Kidney glomerular epithelial cell (primary cell): ENCODE measurements at places on chromosomes 4 and X.

DNA sequence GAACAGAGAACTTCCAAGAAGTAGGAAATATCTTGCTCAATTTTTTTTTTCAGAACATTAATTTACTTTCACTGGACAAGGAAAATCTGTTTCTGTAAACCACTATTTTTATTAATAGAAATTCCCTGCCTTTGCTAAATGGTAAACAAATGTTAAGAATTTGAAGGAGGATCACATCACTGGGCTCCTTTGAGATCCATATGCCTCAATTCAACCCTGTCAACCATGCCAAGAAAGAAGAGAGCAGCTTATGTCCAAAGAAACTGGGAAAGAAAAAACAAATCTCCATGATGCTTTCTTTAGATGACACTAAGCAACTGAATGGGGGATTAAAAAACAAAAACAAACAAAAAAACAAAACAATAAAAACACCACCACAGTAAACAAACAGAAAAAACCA, 47.7 kb downstream of the LNX1 start:
- DNase-seq: no peak

GRCh38 chr4:90025248-90025647, 101.9 kb upstream of the CCSER1 start:
- DNase-seq: peak; percentile 24

- peak; percentile 9 for DNase-seq
Observed at GRCh38 chr4:93658443-93658842, 170.1 kb upstream of the ATOH1 start.

DNA sequence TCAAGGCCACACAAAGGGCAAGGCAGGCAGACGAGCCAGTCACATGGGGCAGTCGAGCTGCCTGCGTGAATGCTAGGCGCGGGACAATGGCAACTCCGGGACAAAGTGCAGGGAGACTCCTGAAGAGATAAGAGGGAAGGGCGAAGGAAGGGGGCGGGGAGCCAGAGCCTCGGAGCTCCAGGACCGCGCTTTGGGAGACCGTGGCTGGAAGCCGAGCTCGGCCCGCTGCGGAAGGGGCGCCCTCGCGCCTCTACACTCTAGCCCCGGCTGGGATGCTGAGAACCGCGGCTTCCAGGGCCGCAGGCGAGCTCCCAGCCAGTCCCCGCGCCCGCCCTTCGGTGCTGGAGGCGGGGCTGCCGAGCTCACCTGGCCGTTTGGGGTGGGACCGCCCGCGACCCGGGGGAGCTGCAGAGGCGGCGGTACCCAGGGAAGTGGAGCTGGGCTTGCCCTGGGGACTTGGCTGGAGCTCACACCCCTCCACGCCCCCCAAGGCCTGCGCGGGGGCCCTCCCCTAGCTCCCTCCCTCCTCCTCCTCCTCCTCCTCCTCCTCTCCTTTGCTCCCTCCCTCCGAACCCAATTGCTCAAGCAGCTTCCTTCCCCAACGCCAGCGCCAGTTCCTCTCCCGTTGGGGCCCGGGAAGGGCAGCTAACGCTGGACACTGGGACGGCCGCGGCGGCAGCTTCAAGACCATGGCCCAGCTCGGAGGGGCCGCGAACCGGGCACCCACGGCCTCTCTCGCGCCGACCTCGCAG, at the start of gene SOWAHD:
Gene SOWAHD, plus strand, starts transcription at position 610 of the 752 bp plus-strand sequence. Its CDS starts 80 bp downstream, at position 690.
- DNase-seq: no peak

GRCh38 chr4:15907430-15907829, 31.1 kb downstream of the FGFBP1 start:
- no peak for DNase-seq

DNA sequence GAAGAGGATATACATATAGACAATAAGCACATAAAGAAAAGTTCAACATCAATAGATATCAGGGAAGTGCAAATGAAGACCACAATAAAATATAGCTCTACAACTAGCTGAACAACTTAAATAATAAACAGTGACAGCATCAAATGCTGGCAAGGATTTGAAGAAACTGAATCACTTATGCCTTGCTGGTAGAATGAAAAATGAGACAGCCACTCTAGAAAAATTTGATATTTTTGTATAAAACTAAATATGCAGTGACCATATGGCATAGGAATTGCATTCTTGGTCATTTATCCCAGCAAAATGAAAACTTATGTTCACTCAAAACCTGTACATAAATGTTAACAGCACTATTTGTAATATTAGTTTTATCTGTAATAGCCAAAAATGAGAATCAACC, 1102.0 kb downstream of the C4orf33 start:
- no peak for DNase-seq

- no peak for DNase-seq
Observed at GRCh38 chrX:99172958-99173357, 1237.1 kb downstream of the PCDH19 start.

GRCh38 chrX:44937606-44938005, 64.6 kb downstream of the KDM6A start:
- DNase-seq: peak; percentile 11

- DNase-seq: no peak
Observed at GRCh38 chrX:16033331-16033730, 90.0 kb upstream of the GRPR start.

DNA sequence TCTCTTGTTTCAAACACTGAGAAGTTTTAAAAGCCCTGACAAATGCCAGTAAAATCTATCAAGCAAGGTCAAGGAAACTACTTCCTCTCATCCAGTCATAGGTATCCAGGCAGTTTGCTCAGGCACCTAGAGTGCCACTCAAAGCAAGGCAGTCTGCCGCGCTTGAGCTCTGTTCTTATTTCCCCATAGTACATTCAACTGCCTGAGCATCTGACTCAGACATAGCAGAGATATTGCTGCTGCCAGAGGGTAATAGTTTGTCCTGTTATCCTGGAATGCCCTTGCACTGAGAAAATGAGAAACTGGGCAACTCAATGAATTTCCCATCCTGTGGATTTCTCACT, 16.1 kb upstream of the ATP8A1 start:
- DNase-seq: peak; percentile 34

DNA sequence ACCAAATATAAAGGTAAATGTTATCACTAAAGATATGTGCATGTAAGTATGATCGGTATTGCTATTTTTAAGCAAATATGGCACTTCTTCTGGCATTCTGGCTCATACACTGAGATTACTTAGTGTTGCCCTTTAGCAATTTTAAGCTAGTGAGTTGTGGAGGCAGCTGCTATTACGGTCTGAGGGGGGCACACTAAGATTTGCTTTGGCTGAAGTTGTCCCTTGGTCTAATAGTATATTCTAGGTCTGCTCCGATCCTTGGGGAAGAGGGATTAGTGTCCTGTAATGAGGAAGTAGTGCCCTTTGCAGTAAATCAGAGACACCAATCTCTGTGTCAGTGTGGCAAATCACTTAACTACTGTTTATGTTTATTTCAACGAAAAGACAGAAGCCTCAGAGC, 196.5 kb upstream of the FTHL17 start:
- DNase-seq: no peak

- peak; percentile 5 for DNase-seq
Observed at GRCh38 chr4:182562350-182562749, 319.1 kb downstream of the TENM3 start.

GRCh38 chrX:135256923-135257322, 5.1 kb downstream of the ETDA start:
- no peak for DNase-seq

DNA sequence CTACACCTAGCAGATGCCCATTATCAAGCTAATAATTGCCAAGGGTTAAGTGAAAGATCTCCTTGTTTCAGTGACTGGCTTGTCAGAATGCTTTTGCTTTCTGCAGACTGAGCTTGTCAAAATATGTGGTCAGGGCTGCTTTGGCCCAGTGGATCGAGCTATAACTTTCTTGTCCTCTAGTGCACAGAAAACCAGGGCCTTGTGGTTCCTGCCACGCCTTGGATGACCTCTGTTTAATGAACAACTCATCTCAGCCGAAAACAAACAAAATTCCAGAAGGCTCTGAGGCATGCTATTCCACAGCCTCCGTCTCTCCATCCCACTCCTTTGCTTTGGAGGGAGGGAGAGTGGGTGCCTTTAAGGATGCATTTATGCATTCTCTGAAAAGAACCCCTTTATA, 11.3 kb downstream of the EVC start:
- DNase-seq: peak; percentile 99

- no peak for DNase-seq
Observed at GRCh38 chrX:123740006-123740405, 7.2 kb upstream of the THOC2 start.

DNA sequence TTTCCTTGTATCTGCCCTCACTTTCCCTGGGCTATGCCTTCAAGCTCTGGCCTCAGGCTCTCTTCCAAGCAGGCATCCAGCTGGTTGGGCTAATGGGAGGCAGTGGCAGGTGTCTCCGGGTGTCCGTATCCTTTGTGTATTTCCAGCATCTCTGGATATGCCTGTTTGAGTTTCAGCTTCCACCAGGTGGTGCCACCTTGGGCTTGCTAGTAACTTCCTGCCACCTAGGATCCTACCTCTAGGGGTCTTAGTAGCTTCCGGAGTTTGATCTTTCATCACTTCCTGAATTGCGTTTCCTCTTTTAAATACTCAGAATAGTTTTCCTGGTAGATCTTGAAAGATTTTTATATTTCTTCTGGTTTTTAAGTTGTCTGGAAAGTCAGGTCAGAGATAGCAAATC, 23.2 kb upstream of the ANOS1 start:
- DNase-seq: no peak

DNA sequence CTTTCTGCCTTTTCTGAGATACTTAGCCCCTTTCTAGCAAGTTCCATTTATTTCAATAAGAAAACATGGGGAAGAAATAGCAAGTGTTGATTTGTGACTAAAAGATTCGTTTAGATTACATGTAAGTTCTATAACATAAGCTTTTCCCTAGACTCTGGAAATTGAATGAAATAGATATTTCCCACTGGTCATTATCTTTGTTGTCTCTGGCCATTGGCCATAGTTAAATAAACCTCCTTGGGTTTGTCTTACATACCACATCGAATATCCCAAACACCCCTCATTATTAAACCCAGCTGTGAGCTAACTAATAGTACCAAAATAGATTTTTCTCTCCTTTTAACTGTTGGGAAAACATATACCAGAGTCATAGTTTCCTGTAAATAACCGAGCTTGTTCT, 534.8 kb downstream of the IQCM start:
- DNase-seq: no peak

DNA sequence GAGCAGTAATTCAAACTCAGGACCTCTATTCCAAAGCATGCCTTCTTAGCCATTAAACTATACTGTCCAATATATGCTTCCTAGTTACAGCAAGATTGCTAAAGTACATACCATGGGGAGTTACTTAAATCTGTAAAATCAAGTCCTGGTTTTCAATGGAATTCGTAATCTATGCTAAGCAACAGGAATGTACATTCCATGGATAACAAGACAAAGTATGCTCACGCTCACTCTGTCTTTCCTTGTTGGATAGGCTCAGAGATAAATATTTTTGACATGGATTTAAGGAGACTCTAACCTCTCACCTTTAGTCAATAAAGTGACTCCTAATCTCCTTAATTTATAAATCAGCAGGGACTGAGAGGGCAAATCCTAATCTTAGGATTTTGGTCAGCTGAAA, 47.3 kb upstream of the STK26 start:
- DNase-seq: no peak

DNA sequence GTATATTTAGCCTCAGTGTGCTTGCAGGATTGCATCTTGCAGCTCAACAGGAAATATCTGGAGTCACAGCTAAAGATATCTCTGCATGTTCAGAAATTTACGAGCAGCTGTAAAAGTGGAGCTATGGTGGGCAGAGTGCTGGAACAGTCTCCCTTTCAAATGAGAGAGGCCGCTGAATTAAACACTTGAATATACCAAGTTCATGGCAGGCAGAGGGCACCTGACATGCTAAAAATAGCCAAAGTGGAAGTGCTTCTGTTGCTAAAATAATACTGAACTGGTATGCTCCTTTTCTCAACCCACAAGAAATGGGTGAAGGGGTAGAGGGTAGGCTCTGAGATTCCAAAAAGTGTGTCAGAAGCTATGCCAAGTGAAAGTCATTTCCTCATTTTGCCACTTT, 98.1 kb downstream of the MGST2 start:
- DNase-seq: no peak

DNA sequence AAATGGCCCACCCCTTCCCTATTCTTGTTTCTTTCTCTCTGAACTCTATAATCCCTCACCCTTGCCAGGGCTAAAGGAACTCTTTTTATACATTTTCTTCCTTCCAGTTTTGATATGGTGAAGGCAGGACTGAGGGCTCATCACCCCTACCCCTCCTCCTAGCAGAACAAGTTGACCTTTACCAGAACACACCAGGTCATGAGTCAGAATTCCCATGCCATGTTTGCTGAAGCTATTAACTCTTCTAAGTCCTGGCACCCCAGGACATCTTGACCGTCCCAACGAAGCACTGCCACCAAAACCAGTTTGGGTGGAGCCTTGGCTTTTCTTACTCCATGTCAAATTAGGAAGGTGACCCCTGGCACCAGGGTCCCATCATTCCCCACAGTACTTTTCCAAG, 57.5 kb upstream of the DYNLT3 start:
- DNase-seq: no peak

- no peak for DNase-seq
Observed at GRCh38 chrX:29470030-29470429, 745.3 kb upstream of the MAGEB2 start.

- DNase-seq: peak; percentile 3
Observed at GRCh38 chr4:2048831-2049230, 10.3 kb upstream of the NAT8L start.

DNA sequence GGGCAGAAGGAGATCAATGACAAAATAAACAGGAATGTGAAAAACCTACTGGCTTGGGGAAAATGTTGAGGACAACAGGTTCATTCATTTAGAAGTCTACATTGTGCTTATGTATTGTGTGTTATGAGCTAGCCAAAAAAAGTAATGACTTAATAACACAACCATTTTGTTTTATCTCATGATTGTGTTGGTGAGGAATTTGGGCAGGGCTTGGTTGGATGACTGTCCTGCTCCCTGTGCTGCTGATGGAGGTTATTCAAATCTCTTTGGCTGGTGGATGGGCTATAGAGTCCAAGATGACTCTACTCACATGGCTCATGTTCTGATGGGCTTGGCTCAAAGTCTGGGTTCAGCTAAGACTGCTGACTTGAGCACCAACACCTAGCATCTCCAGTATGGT, 116.3 kb downstream of the HS3ST1 start:
- peak; percentile 13 for DNase-seq
